NCI-H1105 (cell line): ENCODE measurements at places on chromosomes 2 and 18.
A peak's percentile ranks its signal among the peaks of the same experiment; 100 is the strongest.

- DNase-seq, result no peak
Observed at GRCh38 chr2:109601783-109602182, 12.0 kb downstream of the SEPTIN10 start.

GRCh38 chr2:197219636-197220035, 90.9 kb downstream of the ANKRD44 start:
- DNase-seq, result no peak

DNA sequence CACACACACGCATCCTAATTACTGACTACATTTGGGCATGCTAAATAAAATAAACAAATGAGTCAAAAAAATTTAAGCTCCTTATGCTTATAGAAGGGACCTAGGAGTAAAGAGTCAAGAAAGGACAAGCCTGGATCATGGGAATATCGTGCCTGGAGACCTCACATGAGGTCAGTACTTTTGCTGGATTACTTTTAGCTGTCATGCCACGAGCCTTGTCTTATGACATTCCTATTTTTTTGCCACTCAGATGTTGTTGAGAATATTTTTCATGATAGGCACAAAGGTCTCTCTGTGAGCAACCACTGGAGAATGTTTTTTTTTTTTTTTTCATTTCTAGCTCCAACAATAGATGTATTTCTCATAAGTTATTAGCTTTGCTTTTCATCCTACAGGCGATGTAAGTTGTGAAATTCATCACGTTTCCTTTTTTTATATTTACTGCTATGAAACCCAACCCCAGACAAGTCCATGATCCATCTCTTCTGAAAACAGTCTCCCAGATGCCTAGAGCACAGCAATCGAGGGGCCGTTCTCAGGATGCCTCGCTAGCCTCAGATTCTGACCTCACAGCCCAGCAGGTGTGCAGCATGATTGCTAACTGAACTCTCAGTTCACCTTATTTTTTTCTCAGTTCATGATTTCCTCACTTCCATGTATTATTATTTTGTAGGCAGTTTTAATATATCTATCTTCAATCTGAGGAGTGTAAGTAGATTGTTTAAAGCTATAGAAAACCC, 464.5 kb downstream of the IRS1 start:
- DNase-seq, result no peak

GRCh38 chr18:13879937-13880336, 35.4 kb downstream of the MC2R start:
- DNase-seq, result no peak

DNA sequence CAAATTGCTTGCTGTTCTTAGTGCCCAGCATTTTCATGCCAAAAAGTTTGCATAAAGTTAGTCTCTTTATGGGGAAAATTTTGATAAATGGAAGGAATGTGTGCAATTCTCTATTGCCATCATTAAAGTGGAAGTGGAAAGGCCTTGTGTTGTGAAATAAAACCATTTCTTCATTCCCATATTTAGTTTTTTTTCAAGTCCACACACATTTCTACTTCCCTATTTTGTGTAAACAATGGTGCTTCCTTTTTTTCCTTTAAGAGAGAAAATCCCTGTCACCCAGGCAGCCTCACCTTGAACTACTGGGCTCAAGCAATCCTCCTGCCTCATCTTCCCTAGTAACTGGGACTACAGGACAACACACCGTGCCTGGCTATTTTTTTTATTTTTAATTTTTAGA, 42.3 kb upstream of the NCOA1 start:
- no peak for DNase-seq

DNA sequence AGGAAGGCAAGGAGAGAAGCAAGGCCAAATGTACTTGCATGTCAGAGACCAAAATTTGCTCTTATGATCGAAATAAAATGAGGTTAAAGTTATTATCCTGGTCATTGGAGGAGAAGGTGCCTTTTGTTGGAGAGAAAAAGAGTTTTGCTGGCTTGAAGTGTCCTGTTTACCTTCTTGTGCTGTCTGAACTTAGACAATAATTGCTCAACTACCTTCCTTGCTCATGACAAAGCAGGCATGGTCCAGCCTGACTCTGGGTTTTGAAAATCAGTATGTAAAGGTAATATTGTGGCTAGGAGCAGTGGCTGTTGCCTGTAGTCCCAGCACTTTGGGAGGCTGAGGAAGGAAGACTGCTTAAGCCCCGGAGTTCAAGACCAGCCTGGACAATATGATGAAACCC, 89.1 kb downstream of the MEIS1 start:
- no peak for DNase-seq

DNA sequence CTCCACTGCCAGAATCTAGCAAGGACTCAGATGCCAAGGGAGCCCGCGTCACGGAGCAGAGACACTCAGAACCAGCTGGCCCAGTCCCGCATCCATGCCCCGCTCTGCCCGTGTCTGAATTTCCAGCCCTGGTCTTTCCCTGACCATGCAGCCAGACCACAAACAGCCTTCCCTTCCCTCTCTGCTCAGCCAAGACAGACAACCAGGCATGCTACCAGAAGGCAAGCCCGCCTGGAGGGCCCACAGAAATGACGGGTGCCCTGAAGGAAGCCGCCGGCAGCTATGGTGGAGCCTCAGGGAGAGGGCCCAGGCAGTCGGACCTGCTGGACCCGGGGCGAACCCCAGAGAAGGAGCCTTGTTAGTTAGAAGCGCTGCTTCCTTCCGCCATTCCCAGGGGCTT, 45.1 kb upstream of the MAL start:
- DNase-seq, result no peak

DNA sequence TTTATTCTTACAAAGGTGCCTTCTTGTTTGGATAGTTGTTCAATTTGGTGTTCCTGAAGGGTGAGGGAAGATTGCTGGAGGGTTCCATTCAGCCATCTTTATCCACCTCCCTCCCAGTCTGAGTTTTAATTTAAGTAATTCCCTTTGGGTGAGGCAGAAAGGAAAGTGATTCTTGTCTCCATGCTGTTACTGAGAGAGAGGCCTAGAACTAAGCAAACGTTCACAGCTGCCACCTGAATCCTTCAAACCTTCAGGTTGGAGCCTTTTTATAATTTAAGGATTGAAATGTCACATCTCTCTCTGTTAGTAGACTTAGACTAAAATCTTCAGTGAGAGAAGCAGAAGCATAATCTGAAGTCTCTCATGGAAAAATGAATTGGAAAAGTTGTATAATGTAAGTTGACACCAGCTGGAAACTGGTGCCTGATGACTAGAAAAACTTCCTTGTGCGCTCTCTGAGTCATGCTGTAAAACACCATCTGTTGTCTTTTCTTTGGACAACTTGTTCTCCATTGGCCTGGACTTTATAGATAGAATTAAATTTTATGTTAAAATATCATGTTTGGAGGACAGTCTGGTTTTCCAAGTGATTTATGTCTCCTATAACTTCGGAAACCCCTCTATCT, 14.6 kb downstream of the STRADB start:
- DNase-seq, result no peak

DNA sequence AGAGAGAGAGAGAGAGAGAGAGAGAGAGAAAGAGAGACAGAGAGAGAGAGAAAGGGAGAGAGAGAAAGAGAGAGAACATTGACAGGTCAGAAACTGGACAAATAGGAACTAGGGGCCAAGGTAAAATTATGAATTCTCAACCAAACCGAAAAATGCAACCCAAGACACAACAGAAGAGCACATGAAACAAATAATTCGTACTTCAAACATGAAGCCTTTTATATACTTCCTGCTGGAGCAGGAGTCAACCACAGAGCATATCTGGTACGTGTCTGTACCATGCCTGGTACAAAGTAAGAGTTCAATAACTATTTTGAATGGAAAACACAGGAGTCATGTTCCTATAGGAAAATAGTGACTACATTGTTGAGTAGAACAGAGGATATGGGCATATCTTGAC, 6.5 kb upstream of the VPS54 start:
- DNase-seq, result no peak

DNA sequence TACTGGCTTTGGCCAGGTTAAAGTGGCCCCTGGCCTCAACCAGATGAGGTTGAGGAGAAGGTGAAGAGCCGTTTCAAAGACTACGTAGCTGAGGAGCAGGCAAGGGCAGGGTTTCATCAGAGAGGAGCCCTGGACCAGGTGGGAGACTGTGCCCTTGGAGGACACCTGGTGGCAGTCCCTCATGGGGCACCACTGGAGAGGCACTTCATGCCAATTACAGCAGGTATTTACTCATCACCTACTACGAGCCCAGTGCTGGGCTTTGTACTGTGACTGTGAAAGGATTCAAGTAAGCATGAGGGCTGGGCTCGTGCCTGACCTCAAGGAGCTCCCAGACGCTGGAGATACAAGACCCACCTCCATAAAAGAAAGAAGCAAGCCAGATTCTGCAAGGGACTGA, 37.6 kb downstream of the SMAD7 start:
- DNase-seq, result no peak

- DNase-seq, result no peak
Observed at GRCh38 chr2:1752751-1753150, 8.4 kb upstream of the PXDN start.

- DNase-seq, result no peak
Observed at GRCh38 chr2:45984366-45984765, 312.8 kb upstream of the EPAS1 start.

DNA sequence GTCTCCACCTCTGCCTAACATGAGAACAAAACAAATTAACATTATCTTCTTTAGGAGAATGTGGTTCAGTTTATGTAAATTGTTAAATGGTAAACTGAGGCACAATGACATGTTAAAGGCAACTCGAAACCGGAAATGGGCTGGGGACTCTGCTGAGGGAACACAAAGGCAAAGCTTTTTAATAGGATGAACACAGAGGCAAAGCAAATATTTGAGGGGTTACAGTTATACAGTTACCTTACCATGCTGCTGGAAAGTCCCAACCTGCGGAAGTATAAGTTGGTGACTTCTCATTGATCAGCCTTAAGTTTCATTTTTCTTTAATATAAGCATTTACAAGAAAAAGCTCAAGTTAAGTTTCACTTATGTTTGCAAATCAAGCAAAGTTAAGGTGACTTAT, 195.0 kb downstream of the DLGAP1 start:
- no peak for DNase-seq

DNA sequence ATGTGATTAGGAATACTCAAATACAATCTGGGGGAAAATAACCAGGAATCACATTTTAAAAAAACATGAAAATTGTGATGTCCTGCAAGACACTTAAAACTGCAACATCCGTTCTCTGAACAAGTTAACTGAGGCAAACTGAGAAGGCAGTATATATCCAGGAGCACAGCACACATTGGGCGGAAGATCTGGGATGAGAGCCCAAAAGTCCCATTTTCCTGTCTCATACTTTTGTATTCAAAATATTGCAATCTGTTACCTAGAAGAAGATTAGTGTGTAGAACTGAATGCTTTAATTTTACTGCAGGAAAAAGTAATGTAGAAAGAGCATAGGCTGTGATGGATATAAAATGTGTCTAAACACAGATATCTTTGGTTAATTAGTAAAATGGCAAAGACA, 276.8 kb upstream of the FANCL start:
- no peak for DNase-seq

- DNase-seq, result no peak
Observed at GRCh38 chr2:229519655-229520430, 194.5 kb downstream of the DNER start.

DNA sequence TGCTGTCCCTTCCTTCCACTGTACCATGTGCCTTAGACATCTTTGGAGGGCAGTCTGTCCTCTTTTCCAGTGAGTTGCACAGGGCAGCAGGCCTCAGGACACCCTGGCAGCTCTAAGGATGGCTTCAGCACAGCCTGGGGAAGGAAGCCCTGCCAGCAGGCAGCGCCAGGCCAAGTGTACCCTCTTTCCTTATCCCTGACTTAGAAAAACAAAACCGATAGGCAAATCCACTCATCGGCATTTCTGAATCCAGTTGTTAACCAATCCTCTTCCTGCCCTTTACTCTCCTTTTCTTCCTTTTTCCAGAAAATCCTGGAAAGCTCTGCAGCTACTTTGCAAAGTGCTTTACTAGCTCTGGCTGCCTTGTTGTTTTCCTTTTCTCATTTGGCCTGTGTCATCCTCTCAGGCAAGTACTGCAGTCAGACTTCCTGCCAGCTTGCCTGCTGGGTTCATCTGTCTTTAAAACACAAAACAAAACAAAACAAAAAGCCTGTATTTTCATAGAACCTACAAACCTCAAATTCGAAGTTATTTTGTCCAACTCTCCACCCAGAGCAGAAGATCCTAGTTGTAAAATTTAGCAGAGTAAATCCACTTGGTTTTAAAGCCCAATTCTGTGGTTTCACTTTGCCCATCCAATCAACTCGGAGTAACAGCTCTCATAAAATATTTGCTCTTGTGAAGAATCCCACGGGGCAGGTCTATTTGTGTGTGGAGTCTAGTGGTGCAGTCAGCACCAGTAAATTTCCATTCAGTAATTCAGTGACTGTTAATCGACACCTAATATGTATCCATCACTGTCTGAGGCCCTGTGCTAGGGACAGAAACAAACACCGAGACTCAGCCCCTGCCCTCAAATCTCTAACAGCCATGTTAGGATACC, 45.2 kb downstream of the PCBP1 start:
- peak; percentile 16 for DNase-seq

DNA sequence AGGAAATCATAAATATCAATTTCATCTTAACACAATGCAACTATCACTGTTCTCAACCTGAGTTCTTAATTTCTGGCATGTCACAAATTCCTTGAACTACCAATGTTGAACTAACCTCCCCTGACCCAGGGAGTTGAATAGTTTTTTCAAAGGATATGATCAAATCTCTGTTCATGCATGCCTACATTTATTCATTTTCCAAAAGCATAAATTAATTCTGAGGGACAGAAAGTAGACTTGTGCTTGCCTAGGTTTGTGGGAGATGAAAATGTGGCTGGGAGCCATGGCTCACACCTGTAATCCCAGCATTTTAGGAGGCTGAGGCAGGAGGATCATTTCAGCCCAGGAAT, 175.7 kb downstream of the TGIF1 start:
- no peak for DNase-seq

GRCh38 chr2:239252393-239252792, 148.4 kb downstream of the HDAC4 start:
- DNase-seq, result no peak

DNA sequence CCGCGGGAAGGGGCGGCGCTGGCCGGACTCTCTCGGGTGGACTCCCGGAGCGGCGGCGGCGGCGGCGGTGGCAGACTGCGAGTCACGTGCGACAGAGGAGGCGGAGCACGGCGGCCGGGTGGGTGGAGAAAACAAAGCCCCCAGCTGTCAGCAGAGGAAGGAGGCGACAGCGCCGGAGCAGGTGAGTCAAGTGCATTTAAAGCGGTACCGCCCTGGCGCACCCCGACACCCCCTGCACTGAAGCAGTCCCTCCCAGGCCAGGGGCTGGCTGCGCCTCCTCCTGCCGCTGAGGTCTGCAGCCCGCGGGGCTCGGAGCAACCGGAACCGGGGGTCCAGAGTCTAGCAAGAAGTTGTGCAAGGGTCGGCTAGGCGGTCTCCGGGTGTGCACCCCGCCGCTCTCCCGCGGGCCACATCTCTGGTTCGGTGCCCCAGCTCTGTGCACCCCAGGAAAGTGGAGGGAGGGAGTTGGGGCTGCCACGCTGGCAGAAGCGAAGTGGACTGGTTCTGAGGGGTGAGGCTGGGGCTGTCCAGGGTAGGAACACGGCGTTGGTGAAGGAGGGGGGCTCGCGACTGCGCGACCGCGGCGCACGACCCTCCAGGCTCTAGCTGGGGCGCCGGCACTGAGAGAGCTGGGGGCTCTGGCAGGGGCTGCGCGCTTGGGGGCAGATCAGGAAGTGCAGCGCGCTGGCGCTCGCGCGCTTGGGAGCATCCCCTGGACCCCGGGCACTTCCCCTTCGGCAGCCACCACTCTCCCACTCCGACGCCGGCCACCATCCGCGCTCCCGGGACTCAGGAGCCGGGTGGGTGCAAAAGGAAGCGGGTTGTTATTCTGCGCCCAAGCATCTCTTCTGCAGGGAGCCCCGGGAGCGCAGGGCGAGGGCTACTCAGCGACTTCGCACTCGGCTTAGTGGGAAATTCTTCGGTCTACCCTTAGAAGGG, 64.0 kb upstream of the MAPRE2 start:
- DNase-seq, result peak; percentile 79
